ENCODE measurements at places on chromosomes 1 and 21.

GRCh38 chr1:37474697-37475379 is 458 bp downstream of the ZC3H12A start:
- DNase-seq: no peak

DNA sequence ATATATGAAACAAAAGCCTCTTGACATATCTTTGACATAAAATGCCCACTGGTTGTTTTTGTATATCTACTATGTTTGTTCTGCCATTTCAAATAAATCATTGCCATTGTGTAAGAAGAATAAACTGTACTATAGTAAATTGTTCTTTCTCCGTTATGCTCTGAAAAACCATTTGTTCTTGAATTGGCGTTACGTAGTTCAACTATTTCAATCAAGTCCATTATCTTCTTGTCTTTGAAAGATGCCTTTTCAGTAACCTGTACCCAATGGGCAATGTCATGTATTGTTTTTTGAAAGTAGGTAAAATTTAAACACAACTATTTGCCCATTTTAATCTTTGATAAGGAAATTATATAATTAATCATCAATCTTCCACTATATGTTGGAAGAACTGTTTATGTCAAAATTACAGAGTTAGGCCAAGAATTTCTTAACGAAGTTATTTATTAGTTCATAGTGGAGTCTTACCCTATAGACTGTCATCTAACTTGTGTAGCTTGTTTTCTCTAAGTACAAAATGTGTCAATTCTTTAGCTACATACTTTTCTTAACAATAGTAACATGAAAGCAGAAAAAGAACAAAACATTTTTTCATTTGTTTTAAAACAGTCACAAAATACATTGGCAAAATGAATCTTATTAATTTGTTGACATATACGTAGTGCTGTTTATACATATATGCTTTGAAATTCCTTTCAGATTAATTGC is 294.8 kb downstream of the PTPRC start:
- no peak for DNase-seq

DNA sequence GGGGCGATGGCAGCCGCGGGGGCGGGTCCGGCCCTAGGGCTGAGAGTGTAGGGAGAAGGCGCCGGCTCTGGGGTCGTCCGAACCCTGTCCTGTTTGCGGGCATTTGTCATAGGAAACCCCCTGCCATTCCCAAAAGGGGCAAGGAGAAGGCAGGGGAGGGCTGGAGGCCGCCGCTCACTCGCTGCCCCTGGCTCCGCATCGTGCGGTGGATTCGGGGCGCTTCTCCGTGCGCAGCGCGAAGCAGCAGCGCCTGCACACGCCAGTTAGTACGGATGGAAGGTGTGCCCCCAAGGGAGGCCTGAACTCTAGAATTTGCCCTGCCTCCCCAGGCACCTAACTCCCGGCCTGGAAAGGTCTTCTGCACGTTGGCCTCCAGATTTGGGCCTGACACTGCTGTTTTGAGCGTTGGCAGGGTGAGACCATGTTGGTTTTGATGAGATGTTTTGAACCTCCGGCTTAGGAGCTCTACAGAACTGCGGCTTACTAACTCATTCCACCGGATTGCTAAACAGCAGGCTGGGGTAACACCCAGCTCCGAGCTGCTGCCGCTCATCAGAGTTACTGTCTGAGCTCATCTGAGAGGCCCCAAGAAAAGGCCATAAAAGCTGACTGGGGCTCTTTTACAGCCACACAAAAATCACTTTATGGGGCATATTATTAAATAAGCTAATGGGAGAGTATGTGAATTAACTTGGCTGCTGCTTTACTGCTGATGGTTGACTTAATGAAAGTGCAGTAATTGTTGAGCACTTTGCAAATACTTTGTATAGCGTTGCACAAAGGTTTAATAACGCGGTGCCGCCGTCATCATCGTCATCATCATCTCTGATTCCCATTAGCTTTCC is 987 bp downstream of the GPR137B start:
- peak; percentile 41 for DNase-seq

- no peak for DNase-seq
Measured at GRCh38 chr1:206887701-206888100, 9.5 kb upstream of the IL24 start.

Measured in NCI-H526 (cell line).